ENCODE measurements at places on chromosomes 2 and 18.
A peak's percentile ranks its signal among the peaks of the same experiment; 100 is the strongest.

DNA sequence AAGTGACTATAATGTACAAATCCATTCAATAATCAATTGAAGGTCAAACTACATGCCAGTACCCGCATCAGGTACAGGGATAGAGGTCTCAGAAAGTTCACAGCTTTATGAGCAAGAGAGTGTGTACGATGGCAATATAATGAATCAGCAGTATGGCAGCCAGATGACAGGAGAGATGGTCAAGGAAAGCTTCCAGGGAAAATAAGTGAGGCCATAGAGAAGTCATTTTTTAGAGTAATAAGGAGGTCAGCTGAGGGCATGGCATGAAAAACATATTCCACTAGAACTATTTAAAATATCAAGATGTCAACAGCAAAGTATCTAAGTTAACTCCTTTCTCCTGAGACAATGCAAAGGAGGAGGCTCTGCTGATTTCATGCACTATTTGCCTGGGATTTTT, 108.0 kb downstream of the SLC8A1 start:
- no peak for DNase-seq

GRCh38 chr2:177629357-177630024, 236.9 kb downstream of the AGPS start:
- no peak for DNase-seq

DNA sequence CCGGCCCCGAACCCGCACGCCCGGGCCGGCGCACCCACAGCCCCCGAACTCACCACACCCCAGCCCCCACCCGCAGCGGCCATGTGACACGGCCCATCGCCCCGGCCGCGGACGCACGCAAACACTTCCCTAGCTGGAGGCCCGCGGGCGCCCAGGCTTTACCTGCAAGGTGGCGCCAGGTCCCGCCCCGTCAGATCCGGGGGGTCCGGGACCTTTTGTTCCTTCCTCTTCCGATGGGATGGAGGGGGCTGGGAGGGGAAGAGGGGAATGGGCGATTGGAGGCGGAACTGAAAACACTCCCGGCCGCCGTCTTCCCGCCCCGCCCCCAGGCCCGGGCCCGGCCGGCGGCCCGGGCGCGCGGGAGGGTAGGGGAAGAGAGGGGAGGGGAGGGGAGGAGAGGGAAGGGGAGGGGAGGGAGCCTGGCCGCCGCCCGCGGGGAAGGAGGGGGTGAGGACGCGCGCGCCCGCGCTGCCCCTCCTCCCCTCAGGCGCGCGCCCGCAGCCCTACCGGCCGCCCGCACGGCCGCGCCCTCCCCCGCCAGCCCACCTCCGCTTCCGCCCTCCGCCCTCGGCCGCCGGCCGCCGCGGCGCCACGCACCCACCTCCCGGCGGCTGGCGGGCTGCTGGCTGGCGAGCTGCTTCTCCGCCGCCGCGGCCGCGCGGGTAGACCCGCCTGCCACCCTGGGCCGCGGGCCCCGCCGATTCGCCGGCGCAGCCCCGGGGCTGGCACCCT, at the start of gene SMAD2:
SMAD2 (minus strand) TSS at position 461 of the 732 bp plus-strand sequence. CDS start 33,903 bp downstream, outside the sequence.
- DNase-seq, result peak; percentile 61

DNA sequence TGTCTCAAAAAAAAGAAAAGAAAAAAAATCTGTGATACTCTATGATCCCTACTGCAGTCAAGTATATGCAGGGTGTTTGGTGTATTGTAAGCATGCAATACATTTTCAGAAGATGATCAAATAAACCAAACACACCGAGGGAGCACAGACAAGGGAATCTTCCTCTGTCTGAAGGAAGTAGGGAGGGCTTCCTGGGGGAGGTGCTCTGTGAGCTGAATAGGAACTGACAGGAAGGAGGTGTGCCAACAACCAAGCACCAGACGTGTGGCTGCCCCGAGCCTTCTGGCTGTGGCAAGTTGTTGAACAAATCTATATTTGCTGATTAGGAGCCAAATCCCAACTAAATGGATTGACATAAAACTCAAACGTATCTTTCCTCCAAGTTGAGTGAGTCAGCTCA, 14.6 kb downstream of the THNSL2 start:
- no peak for DNase-seq

DNA sequence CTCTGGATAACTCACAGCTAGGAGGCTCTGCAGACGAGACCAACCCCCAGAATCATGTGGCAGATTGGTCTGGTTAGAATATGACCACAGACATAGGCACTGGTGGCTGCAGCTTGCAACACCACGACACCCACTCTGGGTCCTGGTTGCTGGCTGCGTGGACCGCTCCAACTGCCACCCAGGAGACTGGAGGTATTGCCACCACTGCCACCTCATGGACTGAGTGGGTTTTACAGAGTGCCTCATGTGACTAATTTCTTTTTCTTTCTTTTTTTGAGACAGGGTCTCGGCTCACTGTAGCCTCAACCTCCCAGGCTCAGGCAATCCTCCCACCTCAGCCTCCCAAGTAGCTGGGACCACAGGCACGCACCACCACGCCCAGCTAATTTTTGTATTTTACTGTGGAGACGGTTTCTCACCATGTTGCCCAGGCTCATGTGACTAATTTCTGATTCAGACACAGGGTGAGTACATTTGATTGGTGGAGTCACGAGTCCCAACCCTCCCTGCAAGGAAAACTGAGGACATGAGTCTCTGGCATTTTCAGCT, 29.9 kb upstream of the NT5DC4 start:
- DNase-seq, result peak; percentile 44

DNA sequence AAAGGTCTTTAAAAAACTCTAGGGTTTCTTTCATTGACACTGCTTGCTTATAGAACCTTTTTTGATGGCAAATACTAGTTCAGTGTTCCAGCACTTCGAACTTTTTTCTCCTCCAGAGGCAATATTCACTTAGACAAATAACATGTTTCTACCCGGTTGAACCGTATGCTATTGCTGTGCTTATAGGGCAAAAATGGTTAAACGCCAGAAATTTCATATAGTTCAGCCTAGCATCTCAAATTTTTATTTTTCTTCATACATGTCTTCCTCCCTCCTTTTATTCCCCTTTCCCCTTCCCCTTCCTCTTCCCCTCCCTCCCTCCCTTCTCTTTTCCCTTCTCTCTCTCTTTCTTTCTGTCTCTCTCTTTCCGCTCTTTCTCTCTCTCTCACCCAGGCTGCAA, 96.9 kb upstream of the FSHR start:
- DNase-seq, result no peak

- no peak for DNase-seq
Measured at GRCh38 chr2:180376066-180376465, 369.0 kb upstream of the CWC22 start.

All from activated gamma-delta T cell treated with anti-CD3 and anti-CD28 coated beads, Interleukin-2, amount 50 U/mL, for 16 hours (primary cell).